Esophagus squamous epithelium (tissue), 5 donors: ENCODE measurements at places on chromosomes 2 and 18.
A peak's percentile ranks its signal among the peaks of the same experiment; 100 is the strongest.

DNA sequence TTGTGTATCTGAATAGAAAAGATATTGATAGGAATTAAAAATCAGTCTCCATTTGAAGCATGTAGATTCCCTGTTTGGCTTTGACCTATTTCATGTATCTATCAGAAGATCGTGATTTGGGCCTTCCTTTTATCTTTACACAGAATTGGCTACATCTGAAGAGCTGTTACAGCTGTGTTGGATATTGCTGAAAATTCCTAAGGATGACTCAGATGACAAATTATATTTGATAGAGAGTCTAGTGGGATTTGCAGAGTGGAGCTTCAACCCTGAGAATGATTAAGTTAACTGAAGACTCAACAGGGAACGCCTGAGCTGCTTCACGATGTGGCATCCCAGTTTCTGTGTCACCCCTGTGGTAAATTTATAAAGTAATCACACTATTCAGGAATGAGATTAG is 4.9 kb upstream of the COL3A1 start:
- no peak for DNase-seq

GRCh38 chr2:9029721-9030120 is 26.2 kb upstream of the MBOAT2 start:
- DNase-seq, result no peak

DNA sequence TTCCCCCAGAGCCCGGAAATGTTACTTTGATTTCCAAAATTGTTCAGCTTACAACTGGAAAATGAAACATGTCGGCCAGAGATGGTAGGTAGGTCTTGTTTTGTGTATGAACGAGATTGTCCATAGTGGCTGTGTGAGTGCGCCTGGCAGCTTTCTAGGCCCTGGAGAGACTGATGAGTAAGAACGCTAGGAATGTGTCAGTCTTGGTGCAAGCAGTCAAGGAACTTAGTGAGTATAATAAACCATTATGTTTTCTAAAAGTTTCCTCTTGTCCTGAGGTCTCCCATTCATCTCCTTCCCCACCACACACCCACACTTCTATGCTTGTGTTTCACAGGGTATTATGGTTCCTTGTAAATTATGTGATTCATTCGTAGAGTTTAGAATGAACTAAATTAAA is 234.2 kb downstream of the CDH2 start:
- DNase-seq, result no peak

DNA sequence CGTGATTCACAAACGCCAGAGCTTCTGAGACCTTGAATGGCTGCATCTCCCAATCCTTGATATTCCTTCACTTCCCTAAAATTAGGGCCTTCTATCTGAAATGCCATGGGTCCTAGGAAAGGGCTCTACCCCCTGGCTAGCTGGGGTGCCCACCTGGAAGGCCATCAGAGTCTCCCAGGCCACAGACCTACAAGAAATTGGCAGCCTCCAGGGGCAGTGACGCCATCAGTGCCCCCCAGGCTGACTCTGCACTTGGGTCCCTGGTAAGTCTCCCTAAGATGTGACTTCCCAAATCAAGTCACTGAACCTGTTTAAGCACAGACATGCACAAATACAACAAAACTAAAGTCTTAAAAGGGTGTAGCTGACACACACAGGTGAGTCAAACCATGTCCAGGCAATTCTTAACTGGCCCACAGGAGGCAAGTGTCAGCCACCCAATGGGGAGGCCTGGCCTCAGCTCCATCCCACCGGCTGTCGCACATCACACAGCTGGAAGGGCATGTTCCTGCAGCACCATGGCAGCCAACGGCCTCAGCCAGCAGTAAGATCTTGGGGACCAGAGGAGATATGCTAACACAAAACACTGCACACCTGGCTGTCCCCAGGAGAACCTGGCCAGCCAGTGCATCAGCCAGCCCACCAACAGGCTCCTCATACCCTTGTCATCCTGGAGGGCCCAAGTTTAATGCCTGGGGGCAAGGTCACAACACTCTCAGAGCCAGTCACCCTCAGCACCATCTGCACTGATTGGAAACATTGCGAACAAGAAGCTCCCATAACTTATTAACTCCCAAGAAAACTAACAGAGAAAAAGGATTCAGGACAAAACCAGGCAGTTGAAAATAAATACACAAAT is 5.2 kb downstream of the PARD6G start:
- DNase-seq, result no peak

GRCh38 chr2:233074106-233074505 is 14.0 kb downstream of the INPP5D start:
- DNase-seq, result no peak

- DNase-seq, result no peak
Observed at GRCh38 chr2:236176951-236177350, 8.8 kb upstream of the GBX2 start.

DNA sequence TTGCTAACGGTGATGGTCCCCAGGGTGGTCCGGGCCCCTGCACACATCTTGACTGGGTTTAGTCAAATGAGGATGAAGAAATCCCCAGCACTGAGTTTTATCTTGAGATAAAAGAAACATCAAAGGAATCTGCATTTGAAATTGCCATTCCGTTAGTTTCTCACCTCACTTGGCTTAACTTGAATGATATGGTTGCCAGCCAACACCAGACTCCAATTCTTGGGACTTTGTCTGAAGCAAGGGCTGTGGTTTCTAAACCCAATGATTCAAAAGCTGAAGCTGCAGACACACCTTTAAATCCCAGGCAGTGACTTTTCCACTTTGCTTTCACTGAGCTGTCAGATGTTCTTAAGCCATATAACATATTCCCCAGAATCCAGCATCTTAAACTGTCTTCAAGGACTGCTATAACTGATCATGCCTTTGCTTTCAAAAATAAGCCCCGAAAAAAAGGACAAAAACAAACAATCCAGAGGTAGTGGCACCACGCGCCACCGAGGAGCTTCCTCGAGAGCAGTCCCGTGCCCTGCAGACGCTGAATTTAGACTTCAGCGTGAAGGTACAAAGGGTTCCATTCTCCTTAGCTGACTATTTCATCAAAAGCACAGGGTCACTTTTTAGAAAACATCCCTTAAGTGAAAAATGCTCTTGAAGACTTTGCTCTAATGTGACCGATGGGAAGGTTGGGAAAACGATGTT is 189.3 kb downstream of the HDAC4 start:
- no peak for DNase-seq

- DNase-seq, result no peak
Observed at GRCh38 chr2:99776906-99777646, 287.3 kb upstream of the REV1 start.

DNA sequence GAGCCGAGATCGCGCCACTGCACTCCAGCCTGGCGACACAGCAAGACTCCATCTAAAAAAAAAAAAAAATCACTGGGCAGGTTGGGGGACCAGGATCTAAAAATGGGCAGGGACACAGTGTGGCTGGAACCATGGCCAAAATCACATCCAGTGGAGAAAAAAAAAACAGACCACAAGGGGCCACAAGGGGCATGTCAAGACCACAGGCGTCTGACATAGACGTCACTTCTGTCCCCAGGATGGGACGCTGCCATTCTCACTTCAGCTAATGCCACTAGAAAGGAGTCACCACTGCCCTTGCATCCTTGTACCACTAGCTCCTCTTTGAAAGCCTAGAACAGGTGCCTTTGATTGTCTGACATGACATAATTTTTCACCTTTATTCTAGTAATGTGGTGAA is 2.5 kb upstream of the POMC start:
- no peak for DNase-seq

DNA sequence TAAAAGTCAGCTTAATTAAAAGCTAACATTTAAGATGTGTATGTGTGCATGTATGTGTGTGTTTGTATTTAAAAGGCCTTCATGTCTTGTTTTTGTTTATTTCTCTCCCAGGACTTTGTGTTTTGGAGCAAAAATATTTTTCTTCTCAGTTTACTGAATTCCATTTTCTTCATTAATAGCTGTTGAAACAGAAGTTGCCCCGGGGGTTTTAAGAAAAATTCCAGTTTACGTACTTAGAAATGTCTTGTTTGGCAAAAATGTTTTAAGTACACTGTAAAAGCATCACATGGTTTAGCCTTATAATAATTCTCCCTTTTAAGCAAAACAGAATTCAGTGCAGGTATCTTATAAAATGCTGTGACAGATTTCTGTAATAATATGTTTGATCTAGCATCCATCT is 1233.0 kb upstream of the NRXN1 start:
- DNase-seq, result no peak

DNA sequence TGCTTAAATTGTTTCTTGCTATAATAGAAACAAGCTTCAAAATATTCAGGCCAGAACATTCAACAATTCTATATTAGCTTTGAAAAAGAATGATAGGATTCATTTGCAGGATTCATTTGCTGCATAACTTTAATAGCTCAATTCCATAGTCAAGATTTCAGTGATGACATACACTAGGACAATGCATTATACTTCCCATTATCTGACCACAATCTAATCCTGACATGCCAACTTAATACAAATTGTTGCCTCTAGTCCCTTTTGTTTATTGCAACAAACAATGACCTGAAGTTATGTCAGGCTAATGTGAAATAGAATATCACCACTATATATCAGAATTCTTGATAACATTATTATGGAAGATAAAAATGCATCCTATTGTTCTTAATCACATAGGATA is 169.4 kb downstream of the DNAH7 start:
- DNase-seq, result no peak

GRCh38 chr2:54329482-54330161 is 73.6 kb upstream of the TSPYL6 start:
- no peak for DNase-seq

DNA sequence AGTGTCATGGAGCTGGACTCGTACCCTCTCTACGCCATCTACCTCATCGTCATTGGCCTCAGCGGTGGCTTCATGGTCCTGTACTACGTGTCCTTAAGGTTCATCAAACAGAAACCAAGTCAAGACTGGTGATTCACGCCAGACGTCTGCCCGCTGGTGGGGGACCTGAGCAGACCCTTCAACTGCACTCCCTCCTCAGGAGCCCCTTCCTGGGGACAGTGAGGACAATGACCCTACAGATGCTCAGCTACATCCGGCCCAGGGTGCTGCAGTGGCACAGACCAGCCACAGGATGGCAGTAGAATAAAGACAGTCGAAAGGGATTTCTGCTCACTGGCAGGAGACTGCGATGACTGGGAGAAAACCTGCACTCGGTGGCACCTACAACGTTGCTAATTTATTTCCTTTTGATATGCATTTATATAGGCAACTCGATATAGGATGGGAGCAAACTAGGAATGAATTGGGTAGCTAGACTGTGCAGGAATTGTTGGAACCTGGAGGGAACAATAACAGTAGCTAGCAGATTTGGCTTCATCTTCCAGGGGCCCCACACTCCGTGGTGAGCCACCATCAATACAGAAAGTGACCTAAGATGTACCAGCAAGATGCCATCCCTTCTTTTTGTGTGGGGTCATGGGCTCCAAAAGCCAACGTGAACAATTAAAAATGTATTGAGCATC is 39.2 kb downstream of the ABCG8 start:
- DNase-seq, result no peak

DNA sequence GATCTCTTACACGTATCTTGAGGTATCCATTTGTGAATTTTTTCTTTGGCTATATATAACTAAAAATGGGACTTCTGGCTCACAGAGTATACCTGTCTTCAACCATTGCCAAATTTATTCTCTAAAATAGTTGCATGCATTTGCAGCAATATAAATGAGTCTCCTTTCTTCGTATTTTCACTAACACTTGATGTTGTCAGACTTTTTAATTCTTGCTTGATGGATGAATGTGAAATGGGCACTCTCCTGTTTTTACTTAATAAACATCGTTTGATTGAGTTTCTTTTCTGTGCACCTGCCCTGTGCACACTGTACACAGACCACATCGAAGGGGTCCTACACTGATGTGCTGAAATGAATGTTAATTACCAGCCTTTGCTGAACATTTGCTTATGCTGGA is 121.8 kb downstream of the DDX1 start:
- no peak for DNase-seq

DNA sequence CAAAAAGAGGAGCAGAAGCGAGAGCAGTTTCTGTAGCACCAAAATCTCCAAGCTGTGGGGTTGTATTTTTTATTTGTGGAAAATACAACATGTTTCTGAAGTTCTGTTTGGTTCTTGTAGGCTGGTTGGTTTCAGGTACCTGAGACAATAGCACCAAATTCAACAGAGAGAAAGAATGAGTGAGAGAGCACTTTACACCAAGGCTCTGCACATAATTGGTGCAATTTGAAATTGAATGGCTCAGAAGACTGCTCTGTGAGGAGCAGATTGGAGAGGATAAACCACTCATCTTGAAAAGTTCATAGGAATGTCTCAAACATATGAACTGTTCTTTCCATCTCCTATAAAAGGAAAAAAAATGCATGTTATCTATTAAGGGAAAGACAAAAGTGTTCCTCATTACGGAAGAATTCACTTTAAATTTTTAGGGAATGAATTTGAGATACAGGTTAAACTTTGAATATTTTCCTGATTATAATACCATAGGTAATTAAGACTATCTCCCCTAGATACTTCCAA is 175.1 kb downstream of the ATAD2B start:
- no peak for DNase-seq

GRCh38 chr2:182077448-182078142 is 91.9 kb downstream of the PPP1R1C start:
- DNase-seq, result no peak

GRCh38 chr2:80655265-80655664 is 350.7 kb upstream of the LRRTM1 start:
- DNase-seq, result no peak

GRCh38 chr18:3821524-3821923 is 371.6 kb downstream of the TGIF1 start:
- no peak for DNase-seq

DNA sequence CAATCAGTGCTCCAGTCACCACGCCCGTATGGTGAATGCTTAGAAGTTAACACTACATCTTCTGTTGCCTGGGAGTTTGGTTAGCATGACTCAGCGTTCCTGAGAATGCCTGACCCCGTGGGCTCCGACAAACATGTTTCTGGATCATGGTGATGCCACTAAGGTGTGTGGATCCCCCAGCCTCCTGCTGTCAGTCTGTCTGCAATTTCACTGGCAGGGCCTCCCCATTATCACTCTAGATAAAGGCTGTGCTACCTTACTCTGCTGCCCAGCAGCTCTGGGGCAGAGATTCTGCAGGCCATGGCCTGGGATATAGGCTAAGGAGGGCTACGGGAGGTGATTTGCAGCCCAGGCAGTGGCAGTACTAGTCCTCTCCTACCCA is 66.0 kb downstream of the STPG4 start:
- no peak for DNase-seq

DNA sequence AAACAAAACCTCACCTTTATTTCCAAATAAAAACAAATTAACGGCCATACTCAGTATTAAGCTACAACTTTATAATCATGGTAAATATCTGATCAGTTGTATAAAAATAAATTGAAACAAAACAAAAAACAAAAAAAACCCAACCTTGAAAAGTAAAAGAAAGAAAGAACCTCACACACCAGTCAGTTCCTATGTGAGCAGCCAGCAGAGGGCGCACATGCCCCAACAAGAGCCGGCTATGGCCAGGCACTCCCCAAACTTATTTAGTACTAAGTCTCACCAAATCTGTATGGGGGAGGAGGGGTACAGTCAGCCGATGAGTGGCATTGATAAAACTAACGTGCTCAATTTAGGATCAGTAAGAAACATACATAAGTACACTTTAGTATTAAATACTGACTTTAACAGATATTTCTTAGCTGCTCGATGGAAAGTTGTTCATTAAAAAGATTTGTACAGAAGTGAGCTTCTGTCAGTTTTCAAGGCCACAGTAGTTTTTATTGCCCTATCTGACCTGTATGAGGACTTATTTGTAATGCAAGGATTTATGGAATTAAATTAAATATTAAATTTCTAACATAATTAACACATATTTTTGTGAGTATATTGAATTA is 172.6 kb downstream of the TCF4 start:
- peak; percentile 4 for DNase-seq
